Heart left ventricle (tissue), 16 donors: ENCODE measurements at places on chromosomes 2 and 18. TPM values are rescaled to one million over a fixed set of nuclear protein-coding genes. Genes with fewer than 3 reads are reported as not detected.

GRCh38 chr2:11710210-11710609 is 36.2 kb upstream of the LPIN1 start:
- no peak for DNase-seq

- DNase-seq, result no peak
These were observed 60.0 kb downstream of the IL1R2 start for GRCh38 chr2:102051692-102052277.

Gene NEU4
- total RNA-seq, result not detected

DNA sequence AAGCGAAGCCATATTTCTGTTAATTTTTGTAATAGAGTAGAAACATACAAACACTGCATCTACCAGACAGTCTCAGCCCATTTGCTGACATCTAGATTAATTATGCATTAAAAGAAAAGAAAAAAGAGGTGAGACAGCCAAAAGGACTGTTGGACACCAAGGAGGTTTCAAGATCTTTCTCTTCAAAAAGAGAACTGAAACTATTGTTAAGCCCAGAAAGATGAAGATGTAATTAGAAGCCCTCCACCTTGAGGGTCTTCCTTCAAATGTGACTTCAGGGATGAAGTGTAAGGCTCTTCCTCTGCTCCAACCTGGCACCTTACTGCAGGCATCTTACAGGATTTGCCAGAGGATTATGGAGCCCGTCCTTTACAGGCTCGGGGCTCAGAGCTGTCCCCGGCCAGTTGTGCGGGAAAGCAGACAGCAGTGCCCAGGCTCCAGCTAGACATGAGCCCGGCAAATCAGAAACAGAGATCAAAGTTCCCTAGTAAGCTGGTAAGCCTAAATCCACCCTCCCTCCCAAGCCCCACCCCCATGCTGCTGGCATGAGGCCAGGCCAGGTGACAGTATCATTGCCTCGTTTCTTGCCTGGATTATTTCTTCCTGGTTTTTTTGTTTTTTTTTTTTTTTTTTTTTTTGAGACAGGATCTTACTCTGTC is 38.9 kb downstream of the ADI1 start:
- DNase-seq, result no peak

GRCh38 chr2:235605312-235606003 is 111.6 kb downstream of the AGAP1 start:
- peak; percentile 67 for DNase-seq

DNA sequence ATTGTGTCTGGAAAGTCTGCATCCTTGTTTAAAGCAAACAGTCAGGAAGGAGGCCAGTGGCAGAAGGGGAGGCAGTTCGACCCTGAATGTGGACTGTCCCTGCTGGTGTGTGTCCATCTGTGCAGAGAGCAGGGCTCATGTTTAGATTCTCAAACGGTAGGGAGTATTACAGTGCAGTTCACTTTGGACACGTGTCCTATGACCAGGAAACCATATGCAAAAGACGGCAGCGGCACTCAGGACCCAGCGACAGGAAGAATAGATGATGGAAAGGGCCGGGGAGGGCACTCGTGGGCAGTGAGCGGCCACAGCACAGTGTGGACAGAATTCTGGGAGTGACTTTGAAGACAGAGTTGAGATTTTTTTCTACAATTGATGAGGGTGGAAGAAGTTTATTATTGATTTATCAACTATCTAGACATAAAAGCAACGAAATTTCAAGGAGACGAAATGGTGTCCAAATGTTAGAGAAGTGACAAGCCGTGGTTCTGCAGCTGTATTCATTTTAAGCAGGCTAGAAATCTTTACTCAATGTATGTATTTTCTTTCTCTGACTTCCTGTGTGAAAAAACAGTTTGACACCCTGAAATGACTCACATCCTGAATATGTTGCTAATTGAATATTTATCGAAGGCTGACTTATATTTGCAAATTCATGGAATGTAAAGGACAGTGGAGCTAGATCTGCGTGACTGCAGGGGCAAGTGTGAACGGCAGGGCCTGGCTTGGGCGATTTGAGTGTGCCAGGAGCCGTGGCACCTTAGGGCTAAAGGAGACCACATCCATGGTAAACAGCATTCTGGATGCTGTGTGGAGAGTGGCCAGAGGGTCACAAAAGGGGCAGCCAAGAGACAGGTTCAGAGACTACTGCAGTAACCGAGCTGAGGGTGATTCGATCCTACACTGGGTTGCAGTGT is 214.2 kb downstream of the PTGR3 start:
- no peak for DNase-seq

- no peak for DNase-seq
These were observed 51.0 kb upstream of the KCNG2 start for GRCh38 chr18:79746730-79747129.

Gene CACNB4
- total RNA-seq, result 0.39 TPM

Gene DES
- 20,508 TPM for total RNA-seq

GRCh38 chr2:224591220-224591619 is 6.1 kb upstream of the CUL3 start:
- DNase-seq, result no peak

- no peak for DNase-seq
These were observed 35.8 kb downstream of the ST3GAL5 start for GRCh38 chr2:85852937-85853498.

Gene ARHGEF33
- 0.37 TPM for total RNA-seq

- DNase-seq, result no peak
These were observed 216.5 kb upstream of the SLC8A1 start for GRCh38 chr2:40668425-40668824.

DNA sequence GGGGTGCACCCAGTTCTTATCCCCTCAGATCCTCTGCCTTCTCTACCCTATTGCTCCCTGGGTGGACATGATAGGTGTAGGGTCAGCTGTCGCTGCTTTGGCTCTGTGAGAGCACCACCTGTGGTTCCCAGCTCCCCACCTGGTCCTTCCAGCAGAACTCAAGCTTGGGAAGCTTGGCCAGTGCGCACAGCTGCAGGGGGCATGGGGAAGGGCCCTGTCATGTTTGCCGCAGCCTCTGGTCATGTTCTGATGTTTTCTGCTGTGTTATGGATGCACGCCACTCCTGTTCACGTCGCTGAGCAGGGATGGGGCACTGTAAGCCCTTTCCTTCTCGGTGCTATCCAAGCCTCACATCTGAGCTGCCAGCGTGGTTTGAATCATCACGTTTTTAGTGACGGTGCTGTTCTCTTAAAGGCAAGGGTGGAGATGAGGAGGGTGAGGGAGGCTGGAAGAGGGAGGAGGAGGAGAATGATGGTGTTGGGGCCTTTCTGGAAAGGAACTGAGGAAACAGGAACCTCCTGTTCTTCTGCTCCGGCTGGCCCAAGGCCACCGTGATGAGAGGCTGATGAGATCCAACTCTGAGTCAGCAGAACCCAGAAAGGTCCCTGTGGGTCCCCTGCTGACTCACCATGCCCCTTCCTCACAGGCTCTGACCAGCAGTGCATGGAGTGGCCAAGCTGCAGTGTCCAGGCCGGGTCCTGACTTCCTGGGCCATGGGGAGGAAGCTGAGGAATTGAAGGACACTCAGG is 78.0 kb downstream of the LIPG start:
- no peak for DNase-seq

- DNase-seq, result no peak
These were observed 278.3 kb downstream of the EIPR1 start for GRCh38 chr2:3099145-3099859.

- DNase-seq, result no peak
These were observed 7.5 kb upstream of the BCL11A start for GRCh38 chr2:60560734-60561644.

Gene AOX1
- 7.9 TPM for total RNA-seq

DNA sequence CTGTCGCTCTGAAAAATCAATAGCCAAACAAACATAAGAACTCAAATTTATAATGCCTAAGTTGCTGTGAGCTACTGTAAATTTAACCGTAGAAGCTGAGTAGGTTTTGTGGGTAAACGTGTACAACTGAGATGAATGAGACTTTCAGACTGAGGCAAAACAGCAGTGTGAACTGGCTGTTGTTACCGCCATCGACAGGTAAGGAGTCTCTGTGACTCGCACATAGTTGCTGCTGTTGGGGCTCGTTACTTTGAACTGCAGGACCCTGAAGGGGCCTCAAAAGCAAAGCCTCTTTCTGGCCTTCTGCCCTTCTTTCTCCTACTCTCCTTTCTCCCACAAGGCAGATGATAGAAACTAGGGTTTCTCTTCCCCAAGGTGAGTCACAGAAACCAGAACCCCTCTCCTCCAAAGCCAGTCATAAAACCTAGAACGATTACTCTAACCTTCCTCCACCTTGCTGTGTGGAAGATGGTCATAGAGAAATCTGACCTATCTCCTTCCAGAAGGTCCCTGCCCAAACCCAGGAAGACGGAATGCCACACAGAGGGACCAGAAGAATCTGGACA is 101.2 kb downstream of the DLGAP1 start:
- DNase-seq, result no peak

- DNase-seq, result no peak
These were observed 16.5 kb upstream of the SLC16A14 start for GRCh38 chr2:230085201-230085600.

GRCh38 chr2:236180076-236180816 is 12.1 kb upstream of the GBX2 start:
- DNase-seq, result no peak

Gene HADHB
- total RNA-seq, result 684 TPM

Gene PTPRN
- total RNA-seq, result not detected

DNA sequence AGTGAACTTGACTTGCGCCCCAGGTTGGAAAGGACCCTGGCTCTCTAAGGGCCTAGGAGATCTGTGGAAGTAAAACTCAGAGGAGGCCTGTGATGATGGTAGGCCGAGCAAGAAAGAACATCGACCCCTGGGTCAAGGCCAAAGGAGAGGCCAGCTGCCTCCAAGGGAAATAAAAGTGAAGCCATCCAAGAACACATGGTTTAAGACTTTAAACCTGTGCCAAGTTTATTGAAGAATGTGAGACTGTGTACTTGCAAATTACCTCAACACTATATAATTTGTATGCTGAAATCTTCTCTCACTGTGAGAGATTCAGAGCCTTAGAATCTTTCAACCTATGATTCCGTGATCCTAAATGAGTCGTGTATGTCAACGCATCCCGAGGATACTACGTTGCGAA is 40.7 kb upstream of the COBLL1 start:
- no peak for DNase-seq
